ENCODE measurements at places on chromosomes 2 and 18.

GRCh38 chr18:26134107-26134506, 438 bp downstream of the PSMA8 start:
- DNase-seq: no peak

DNA sequence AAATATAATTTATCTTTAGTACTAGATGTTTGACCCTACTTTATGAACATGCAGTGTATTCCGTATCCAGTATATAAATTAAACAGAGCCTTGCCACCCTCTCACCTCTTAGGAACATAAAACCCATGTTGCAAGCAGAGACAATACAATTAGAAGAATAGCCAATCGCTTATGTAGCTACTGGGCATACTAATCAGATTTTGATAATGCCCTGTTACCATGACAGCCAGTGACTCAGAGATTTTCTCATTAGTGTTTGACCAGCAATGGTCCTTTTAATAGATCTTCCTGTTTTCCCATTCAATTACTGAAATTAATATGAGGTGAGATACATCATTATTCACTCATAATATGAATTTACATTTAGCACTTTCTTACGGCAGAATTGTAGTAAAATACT, 547.3 kb upstream of the VWC2L start:
- no peak for DNase-seq

GRCh38 chr2:54310311-54310710, 54.3 kb upstream of the TSPYL6 start:
- no peak for DNase-seq

- DNase-seq: no peak
These were observed 390.6 kb downstream of the ERBB4 start for GRCh38 chr2:212147921-212148513.

- DNase-seq: no peak
These were observed 76.1 kb downstream of the THADA start for GRCh38 chr2:43519643-43520221.

DNA sequence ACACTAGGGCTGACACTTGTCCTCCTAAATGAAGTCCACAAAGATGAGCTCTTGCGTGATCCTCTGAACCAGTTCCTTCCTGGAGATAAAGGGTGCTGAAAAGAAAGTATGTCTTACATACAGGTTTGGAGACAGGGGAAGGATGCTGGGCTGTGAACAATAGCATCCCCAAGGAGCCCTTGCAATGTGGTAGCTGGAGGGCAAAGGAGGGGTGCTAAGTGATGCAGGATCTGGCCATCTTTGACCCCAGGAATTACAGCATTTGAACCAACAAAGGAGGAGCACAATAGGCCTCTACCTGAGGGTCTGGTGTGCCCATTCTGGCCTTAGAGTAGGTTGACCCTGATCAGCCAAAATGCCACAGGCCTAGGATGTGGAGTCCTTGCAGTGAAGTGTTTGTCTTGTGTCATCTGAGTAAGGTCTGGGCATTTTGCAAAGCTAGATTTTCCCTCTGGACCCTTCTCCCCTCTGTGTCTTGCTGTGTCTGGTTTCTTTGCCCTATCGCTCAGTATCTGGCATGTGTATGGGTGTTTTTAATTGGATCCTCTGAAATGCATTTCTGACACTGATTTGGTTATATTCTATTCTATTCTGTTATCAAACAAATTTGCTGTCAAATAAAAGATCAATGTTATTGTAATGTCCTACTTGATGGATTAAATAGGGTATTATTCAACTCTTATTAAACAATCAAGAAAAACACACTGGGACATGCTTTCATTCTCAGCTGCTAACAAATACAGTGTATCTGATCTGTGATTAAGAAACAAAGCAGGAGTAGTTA, 364.8 kb upstream of the MEIS1 start:
- DNase-seq: no peak

GRCh38 chr2:20352581-20353216, 2.1 kb upstream of the PUM2 start:
- no peak for DNase-seq

DNA sequence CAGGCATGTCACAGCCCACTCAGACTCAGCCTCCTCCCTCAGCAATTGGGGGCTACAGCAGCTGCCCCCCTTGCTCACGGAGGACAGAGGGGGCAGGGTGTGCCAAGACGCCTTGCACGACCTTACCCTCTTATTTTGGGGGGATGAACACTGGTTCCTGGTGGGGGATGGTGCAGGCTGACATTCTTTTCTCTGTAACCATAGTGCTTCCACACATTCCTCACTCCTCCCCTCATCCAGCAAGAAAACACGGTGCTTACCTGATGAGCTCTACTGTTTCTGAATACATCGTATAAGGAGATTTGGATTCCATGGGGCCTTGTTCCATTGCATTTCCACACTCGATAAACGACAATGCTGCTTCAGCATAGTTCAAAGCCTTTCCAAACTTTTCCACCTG, 75.4 kb upstream of the REV1 start:
- DNase-seq: no peak

DNA sequence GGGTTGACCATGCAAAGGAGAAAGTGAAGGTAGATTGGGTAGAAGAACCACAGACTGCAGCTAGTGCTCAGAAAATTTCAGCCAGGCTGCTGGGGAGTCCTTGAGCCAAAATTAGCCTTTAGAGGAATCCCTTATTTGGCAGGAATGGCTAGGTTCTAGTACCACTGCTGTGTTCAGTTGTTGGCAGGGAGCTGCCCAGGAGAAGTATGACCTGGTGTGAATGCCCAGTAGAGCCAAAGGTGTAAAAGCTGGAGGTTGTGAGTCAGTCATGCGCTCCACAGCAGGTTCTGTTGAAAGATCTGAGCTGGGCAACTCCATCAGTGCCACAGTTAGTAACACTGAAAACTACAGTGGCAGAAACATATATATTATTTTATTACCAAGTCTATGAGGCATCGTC, 36.4 kb upstream of the TBR1 start:
- DNase-seq: no peak

GRCh38 chr2:237190966-237191713, 105.5 kb downstream of the COPS8 start:
- DNase-seq: no peak

- no peak for DNase-seq
These were observed 46.3 kb upstream of the LPIN2 start for GRCh38 chr18:3059272-3059671.

GRCh38 chr2:204012072-204012653, 75.6 kb downstream of the ICOS start:
- DNase-seq: no peak

DNA sequence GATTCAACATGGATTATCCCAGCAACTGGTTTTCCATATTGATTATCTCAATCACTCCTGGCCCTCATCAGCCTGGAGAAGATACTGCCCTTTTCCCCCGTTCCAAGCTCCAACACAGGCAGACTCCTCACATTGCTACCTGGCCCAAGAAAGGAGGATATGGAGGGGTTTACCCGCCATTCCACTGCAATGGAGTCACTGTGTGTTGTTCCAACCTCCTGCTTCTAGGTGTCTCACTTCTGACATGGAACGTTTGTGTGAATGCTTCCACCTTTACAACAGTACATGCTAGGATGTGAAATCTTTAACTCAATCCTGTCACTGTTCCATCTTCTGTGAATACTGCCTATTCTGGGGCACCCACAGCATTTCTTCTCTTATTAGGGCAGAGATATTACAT, 36.7 kb downstream of the RMP24 start:
- DNase-seq: no peak

DNA sequence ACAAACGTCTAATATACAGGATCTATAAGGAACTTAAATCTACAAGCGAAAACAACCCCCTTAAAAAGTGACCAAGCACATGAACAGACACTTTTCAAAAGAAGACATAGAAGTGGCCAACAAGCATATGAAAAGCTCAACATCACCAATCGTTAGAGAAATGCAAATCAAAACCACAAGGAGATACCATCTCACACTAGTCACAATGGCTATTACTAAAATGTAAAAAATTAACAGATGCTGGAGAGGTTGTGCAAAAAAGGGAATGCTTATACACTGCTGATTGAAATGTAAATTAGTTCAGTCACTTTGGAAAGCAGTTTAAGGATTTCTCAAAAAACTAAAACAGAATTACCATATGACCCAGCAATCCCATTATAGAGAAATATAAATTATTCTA, 1148.5 kb upstream of the FAM98A start:
- no peak for DNase-seq

DNA sequence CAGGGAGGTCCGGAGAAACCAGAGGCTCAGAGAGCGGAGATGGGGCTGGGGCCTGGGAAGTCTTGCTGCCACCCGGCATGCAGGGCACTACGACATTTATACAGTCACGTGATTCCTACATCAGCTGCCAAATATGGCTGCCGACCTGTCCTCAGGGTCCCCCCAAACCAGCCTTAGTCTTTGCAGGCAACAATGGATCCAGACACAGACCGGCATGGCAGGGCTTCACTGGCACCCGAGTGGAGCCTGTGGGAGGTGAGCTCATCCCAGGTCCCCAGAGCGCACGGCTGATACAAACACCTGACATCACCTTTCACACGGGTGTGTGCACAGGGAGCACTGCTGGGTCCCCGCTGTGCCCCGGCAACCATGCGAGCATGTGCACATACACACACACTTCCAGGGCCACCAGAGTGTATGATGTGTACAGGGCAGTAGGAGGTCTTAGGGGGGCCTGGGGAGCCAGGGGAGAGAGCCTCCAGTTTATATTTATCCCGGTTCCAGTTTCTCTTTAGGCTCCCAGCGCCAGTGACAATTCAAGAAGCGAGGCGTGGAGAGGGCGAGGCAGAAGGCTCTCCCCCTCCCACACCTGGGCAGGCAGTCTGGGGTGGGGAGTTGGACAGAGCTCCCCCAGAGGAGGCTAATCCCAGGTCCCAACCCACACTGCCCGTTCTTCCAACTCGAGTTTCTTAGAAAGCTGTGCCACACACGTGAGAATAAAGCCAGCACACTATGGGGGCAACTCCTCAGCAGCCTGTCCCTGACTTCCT, 2.7 kb downstream of the SEMA4C start:
- DNase-seq: no peak

- DNase-seq: no peak
These were observed 76.1 kb downstream of the COL3A1 start for GRCh38 chr2:189050165-189050712.

- no peak for DNase-seq
These were observed 200.6 kb downstream of the DPP10 start for GRCh38 chr2:114642988-114643553.

GRCh38 chr2:230797515-230798495, 66.9 kb upstream of the ITM2C start:
- DNase-seq: no peak

GRCh38 chr2:217669831-217670230, 333.0 kb downstream of the TNS1 start:
- DNase-seq: no peak

GRCh38 chr2:124663645-124663997, 638.5 kb downstream of the CNTNAP5 start:
- no peak for DNase-seq

DNA sequence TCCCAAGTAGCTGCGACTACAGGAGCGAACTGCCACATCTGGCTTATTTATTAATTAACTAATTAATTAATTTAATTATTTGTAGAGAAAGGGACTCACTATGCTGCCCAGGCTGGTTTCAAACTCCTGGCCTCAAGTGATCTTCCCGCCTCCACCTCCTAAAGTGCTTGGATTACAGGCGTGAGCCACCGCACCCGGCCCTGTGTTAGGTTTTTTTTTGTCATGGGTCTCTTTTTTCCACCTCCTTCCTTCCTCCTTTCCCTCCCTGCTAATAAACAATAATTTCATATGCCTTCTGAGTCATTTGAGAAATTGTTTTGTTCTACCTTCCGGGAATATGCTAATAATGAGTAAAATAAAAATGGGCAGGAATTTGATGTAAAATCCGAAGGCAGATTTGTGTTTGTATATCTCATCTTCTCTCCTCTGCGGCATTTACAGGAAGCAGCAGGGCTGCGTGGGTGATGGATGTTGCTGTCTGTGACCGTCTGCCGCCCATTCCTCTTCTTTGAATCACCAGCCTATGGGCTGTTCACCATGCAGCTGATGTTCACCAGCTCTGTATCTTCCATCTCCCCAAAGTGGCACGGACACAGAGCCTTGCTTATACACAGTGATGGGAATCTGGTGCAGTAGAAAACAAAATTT, 89.9 kb downstream of the ACSL3 start:
- no peak for DNase-seq

GRCh38 chr2:64906853-64907536, 82.2 kb upstream of the SLC1A4 start:
- no peak for DNase-seq

- no peak for DNase-seq
These were observed 87.9 kb downstream of the ACVR1 start for GRCh38 chr2:157788201-157788600.

DNA sequence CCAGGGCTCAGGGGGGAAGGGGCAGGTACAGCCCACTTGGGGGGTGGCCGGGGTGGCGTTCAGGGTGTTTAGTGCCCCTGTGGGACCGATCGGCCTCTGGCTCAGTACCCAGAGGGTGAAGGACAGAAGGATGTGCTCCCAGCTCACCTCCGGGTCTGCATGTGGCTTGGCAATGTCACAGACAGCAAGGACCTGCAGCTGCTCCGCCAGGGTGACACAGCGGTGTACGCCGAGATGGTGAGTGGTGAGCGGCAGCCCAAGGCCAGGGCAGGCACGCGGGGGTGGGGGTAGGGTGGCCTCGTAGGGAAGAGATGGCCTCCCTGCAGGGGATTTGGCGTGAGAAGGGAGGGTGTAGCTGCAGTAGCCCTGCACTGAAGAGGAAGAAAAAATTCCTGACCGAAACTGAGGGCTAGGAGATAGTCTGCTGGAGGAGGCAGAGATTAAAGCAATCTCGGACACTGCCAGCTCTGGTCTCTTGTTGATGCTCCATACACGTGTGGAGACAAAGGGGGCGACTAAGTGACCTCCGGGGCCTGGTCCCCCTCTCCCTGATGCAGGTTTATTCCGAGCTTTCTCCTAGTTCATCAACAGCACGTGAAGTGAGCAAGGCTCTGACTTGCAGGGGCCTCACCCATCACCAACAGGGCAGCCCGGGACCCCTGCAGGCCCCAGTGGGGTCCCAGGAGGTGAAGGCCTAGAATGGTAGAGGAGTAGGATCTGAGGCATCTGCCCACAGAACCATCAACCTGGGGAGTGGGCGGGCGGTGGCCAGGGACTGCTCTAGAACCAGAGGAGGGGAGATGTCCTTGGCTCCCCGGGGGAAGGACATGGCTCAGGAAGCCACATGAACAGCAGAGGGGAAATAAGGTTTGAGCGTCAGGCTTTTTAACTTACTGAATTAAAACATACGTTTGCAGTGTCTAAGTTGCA, 45.4 kb downstream of the FER1L5 start:
- no peak for DNase-seq

- no peak for DNase-seq
These were observed 61.6 kb upstream of the TGFA start for GRCh38 chr2:70615222-70615621.

DNA sequence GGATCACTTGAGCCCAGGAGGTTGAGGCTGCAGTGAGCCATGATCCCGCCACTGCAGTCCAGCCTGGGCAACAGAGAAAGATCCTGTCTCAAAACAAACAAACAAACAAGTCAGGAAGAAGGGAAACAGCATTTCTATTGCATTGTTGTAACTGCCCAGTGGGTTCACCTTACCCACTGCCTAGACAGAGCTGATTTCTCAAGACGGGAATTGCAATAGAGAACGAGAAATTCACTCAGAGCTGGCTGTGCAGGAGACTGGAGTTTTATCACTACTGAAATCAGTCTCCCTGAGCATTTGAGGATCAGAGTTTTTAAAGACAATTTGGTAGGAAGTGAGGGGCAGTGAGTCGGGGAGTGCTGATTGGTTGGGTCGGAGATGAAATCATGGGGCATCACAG, 24.2 kb upstream of the RTTN start:
- DNase-seq: no peak

Measured in NCI-H2081 treated with DMSO at 0.1 percent for 48 hours (cell line).